ENCODE measurements at places on chromosomes 11 and 22.

DNA sequence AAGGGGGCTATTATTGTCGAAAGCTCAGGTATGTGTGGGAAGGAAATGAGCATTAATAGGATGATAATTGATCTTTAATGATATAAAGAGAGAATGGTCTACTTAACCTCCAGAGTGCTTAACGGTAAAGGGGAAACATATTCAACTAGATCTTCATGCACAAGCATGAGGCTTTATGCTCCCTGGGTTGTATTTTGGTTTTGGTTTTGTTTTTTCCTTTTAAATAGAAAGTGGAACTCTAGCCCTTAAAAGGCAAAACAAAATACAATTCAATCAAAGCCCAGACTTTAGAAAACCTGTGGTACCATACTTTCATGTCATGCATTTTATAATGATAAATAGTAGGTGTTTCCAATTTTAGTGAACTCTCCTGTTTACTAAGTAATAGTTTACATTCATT is 622.7 kb downstream of the METTL15 start:
- no peak for DNase-seq

DNA sequence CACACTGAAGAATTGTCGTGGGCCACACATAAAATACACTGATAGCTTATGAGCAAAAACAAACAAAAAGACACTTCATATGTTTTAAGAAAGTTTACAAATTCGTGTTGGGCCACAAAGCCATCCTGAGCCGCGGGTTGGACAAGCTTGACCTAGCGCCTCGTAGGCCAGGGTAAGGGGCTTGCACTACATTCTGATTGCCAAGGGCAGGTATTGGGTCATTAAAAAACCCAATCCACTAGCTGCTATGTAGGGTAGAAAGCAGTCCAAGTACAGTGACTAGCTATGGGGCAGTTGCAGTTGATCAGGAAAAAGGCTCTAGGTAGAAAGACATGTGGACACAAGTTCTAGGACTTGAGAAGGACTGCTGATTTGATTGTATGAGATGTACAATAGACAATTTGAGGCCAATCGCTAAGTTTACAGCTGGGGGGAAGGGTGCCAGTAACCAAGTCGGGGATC is 14.0 kb downstream of the KDELR3 start:
- no peak for DNase-seq

DNA sequence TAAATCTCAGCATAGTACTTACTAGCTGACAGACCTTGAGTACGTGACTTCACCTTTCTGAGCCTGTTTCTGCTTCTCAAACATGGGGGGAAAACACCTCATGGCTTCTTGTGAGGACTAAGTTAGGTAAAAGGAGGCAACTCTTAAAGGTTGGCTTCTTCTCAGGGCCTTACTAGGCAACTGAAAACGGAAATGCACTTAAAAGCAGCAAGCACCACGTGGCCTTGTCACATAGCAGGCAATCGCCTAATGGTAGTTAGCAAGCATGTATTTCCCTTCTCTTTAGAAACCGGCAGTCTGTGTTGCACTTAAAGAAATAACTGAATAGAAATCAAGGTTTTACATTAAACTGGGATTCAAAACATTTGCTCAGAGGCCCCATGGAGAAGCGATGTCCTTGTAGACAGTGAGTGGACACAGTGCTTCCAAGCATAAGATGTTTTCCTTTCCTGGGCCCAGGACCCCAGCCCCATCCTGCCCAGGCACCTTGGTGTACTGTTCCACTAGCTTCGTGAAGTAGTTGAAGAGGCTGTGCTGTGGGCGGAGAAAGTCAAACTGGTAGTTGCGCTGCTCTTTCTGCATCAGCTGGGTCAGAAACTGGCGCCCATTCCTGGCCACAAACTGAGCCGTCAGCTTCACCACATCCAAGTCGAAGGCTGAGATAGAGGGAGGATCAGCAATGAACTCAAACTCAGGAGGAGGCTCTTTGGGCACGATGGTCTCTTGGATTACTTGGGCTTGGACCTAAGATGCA is 12.1 kb downstream of the SF3A1 start:
- peak; percentile 62 for DNase-seq

- no peak for DNase-seq
Measured at GRCh38 chr11:63814383-63814736, 1.1 kb downstream of the SPINDOC start.

All from activated T-cell treated with anti-CD3 and anti-CD28 coated beads, Interleukin-2, amount 50 U/mL, for 48 hours (primary cell).